ENCODE measurements at places on chromosomes 2 and 18.

GRCh38 chr2:128285329-128285931 lies 33.2 kb downstream of the HS6ST1 start:
- H3K27me3 ChIP-seq: no peaks in the 10 kb centered on the region
- peaks cover 11% of the 10 kb centered on the region for H3K4me1 ChIP-seq
- H3K36me3 ChIP-seq: peaks cover 2% of the 10 kb centered on the region

DNA sequence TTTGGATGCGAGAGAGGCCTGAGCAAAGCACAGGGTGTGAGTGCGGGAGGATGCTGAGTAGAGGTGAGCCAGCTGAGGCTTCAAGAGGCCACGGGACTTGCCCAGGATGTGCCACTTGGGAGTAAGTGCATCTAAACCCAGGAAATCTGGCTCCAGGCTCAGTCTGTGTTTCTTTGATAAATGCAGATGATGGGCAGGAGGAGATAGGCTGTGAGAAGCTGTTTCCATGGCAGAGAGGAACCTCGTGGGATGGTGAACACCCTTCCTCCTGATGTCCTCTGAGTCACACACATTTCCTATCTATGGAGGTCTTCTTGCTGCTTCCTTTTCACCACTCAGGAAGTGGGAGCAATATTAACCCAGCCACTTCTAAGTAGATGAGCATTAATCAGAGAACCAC lies 38.4 kb upstream of the CELF4 start:
- no peak overlapping the region for H3K4me3 ChIP-seq
- H3K36me3 ChIP-seq: no peaks in the 10 kb centered on the region
- DNase-seq: no peak
- H3K27me3 ChIP-seq: no peaks in the 10 kb centered on the region
- H3K4me1 ChIP-seq: no peaks in the 10 kb centered on the region
- H3K27ac ChIP-seq: no peak overlapping the region

- H3K27ac ChIP-seq: no peak overlapping the region
- no peak overlapping the region for H3K4me3 ChIP-seq
- H3K4me1 ChIP-seq: no peaks in the 10 kb centered on the region
- DNase-seq: no peak
- no peaks in the 10 kb centered on the region for H3K36me3 ChIP-seq
Observed at GRCh38 chr2:16462958-16463357, 202.7 kb downstream of the CYRIA start.

DNA sequence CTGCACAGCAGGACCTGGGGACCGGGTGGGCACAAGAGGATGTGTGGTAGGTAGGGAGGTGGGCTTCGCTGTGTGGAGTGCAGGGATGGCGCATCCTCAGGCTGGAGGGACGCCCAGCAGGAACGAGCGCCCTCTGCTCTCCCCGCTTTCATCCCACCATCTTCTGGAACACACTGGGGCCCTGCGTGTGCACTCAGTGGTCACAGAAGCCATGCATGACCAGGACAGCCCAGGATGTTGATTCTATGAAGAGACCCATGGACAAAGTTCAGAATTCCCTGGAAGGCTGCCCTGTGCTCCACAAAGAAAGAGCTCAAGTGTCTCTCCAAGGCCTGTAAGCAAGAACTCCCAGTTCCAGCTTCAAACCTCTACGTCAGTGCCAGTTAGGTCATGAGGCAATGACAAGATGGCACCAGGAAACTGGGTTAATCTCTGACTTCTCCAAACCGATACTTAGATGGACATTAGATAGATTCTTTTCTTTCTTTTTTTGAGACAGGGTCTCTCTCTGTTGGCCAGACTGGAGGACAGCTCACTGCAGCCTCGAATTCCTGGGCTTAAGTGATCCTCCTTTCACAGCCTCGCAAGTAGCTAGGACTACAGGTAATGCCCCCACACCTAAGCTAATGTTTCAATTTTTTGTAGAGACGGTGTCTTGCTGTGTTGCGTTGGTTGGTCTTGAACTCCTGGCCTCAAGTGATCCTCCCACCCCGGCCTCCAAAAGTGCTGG lies 3.4 kb downstream of the SLC66A2 start:
- H3K4me3 ChIP-seq: no peak overlapping the region
- no peak overlapping the region for H3K27ac ChIP-seq
- H3K4me1 ChIP-seq: 0 out of 2 replicates have a peak, but pooled peaks cover 3% of the 10 kb centered on the region

DNA sequence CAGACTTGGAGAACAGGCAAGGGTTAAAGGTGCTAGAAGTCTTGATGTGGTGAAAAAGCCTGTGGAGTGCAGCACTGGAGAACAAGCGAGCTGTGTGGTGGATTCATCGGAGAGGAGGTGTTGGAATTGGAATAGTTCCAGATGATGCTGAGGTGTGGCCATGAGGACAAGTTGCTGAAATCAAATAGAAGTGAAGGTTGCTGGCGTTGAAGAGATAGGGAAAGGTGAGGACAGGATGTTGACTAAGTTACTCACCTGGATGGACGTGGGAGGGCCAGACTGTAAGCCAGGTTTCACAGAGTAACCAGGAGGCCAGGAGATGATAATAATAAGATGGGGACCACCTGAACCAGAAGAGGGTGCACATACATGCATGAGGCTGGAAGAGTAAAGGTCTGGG lies 173.4 kb downstream of the DIS3L2 start:
- peaks cover 2% of the 10 kb centered on the region for H3K36me3 ChIP-seq
- H3K4me1 ChIP-seq: peaks cover 1% of the 10 kb centered on the region

Data from iPS DF 6.9 (cell line).